ENCODE measurements at places on chromosomes 1 and 21.

- DNase-seq, result no peak
These were observed 19.4 kb downstream of the RPS6KC1 start for GRCh38 chr1:213070406-213070805.

DNA sequence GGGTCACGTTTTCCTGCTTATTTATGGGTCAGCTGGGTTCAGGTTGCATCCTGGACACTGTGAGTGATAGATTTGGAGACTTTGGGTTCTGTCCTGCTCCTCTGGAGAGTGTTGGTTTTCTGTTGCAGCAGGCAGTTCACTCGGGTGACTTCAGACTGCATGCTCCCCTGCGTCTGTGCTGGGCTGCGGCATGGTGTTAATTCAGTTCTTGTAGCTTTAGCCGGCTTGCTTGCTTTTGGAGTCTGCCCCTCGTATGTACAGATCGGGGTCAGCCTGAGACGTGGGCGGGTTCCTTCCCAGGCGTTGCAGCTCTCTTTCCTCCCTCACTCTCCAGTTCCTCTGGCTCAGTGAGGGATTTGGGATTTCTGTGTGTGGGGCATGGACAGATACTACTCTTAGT, 38.0 kb downstream of the PCNT start:
- DNase-seq, result no peak

GRCh38 chr1:231919239-231919885, 292.8 kb downstream of the DISC1 start:
- no peak for DNase-seq

DNA sequence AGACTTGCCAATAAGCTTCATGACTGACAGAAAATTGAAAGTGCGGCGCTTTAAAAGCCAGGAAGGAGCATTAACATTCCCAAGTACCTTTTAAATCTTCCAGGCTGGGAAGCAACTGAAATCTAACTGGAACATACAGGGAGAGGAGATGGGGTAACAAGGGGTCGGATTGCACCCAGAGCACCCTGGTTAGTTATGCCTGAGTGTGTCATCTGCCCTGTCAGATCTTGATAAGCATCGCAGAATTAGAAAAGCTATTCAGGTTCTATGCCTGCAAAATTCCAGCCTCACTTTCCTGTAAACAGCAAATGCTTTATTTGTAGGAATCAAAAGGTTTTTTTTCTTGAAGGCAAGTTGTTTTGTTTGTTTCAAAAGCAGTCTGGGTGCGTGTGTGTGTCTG, 58.5 kb downstream of the SERBP1 start:
- DNase-seq, result no peak

DNA sequence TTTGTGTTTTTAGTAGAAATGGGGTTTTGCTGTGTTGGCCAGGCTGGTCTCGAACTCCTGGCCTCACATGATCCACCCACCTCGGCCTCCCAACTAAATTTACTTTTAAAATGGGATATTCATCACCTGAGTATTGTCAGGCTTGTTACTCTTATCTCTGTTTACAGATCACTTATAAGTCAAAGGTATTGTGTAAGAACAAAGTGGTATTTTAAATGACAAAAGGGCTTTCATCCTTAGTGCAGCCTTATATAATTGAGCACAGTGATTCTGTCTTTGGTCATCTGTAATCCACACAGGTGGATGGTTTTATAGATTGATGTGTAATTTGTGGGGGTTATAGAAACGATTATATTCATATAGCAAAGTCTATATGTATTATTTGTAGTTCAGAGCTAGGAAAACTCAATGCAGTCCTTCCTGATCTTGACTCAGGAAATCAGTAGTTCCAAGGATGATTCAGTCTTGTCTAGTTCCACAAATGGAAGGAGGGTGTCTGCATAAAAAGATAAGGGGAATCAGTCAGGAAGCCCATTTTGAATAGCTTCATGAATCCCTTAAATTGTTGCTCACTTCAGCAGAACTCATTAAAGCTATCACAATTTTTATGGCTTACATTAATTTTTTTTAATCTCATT, 34.6 kb downstream of the STXBP3 start:
- DNase-seq, result no peak

DNA sequence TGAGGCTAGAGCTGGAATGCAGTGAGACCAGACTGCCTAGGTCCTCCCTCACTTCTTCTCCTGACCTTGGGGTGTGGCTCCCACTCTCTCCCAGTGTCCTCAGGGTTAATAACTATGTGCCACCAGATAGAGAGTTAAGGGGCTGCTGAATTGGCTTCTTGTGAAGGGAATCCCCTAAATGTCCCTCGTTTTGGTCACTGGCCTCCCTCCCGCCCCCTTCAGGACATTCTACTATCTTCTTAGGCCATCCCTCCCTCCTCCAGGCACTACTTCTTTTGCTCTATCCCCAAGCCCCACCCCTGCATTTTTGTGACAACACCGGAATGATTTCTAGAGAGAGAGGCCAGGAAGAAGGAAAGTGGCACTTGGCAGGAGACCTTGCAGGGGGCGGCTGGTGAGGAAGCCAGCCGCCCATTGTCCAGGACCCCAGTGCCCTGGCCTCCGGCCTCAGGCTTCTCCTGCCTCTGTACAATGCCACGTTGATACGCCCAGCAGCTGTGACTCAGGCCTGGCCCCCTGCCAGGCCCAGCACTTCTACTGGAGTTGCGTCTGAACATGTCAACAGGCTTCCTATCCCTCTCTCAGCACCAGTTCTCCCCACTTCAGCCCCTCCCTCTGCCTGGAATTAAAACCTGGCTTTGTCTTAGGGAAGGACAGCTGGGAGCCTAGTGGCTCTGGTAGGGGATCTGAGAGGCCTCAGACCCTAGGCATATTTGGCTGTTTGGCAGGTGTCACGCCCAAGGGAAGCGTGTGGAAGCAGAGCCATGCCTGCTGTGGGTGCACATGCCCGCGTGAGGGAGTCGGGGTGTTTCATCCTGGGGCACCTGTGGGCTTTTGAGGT, 9.1 kb downstream of the LMNA start:
- DNase-seq, result peak; percentile 25
